ENCODE measurements at places on chromosomes 2 and 18.

- DNase-seq, result no peak
Observed at GRCh38 chr2:126507425-126507911, 148.5 kb upstream of the GYPC start.

GRCh38 chr2:207014424-207014823, 75.1 kb downstream of the CPO start:
- DNase-seq, result no peak

DNA sequence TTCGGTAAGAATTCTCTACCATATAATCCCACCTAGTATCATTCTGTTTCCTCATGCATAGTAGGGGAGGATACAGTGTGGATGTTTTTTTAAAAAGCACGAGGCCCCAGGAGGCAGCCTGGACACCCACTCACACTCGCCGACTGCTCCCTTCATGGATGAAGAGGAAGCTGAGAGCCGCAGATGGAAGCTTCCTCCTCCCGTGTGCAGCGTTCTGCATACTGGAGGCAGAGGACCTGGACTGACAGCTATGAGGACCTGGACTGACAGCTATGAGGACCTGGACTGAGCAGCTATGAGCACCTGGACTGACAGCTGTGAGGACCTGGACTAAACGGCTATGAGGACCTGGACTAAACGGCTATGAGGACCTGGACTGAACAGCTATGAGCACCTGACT, 234.4 kb downstream of the NDUFA10 start:
- DNase-seq, result peak; percentile 30

DNA sequence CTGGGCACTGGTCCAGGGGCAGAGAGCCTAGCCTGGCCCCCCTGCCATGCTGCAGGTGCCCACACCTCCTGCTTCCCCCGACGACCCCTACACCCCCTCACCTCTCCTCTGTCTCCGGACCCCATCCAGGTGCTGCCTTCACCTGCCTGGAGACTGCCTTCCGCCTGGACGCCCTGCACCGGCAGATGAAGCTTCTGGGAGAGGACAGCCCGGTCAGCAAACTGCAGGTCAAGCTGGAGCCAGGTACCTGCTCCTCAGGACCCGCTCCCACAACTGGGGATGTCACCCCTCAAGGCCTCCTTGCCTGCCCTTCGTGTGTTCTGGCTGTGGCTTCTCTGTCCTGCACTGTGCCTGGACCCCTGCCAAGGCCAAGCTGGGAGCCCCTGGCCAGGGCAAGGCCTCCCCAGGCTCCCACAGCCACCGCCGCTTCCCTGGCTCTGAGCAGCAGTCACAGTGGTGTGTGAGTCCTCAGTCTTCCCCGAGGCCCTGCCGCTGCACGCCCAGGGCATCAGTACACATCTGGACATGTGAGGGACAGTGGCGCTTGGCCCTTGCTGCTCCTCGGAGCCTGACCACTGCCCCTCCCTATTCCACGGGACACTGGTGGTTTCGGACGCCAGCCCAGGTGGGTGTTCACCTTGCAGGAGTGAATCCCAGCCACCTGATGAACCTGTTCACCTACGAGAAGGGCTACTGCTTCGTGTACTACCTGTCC, 6.3 kb downstream of the RNPEPL1 start:
- no peak for DNase-seq

DNA sequence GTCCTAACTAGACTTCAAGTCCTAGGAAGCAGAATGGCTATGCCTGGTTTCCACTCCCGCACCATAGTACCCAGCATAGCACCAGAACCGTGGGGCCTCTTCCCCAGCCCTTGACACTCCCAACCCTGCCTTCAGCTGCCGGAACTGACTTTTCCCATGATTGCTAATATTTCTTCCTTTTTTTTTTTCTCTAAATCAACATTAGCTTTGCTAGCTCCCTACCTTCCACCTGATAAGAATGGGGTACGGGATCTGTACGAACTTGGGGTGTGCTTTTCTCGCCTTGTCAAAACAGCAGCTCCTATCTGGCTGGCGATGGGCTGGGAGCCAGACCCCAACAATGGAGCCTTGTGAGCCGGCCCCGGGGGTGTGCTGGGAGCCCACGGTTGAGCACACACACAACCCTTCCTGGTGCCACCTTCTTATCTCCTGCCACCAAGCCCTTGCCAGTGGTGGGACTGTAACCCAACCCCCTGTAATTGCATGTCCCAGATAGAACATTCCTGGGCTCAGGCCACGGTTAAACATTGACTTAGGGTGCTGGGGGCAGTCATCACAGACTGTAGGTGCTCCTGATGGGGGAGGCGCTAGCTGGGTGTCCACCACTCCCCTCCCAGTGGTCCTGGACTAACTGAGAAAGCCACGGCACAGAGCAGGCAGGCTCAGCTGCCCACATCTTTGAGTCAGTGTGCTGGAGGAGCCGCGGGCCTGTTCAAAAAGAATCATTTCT, 213.0 kb upstream of the HAAO start:
- DNase-seq, result no peak

DNA sequence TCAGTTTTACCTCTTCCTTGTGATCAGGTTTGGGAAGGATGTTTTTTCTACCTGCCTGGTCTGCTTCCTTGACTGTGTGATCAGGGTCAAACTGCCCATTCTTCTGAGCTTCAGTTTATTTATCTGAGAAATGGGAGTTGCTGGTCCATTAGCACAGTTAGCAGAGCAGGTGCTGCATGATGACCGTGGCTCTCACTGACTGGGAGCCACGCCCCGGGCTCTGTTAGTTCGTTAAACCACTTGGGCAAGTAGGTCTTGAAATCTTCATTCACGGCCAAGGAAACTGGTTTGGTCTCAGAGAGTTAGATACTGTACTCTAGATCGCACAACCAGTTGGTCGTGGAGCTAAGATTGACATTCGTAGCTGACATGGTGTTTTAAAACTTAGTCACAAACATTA, 41.7 kb downstream of the INPP5D start:
- DNase-seq, result no peak

DNA sequence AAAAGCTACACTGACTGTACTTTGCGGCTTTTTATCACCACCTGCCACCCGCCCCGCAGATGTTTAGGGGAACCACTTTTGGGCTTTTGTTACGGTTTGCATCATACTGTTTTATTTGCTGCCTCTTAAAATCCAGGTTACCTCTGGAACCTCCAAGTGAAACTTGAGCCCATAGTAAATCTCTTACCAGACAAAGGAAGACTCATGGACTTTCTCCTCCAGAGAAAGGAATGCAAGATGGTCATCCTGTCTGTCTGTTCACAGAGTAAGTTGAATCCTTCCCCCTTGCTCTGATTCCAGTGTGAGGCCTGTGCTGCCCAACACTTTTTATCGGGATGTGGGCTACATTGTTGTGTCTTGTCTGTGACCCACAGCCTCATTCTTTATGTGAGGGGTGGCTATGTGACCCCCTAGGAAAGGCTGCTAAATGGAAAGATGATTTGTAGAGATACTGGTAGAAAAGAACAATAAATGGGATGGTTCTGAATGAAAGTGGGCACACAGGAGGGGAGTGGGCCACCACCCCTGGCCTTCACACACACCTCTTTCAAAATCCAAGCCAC, 23.3 kb downstream of the RMC1 start:
- DNase-seq, result no peak

GRCh38 chr2:48346124-48346536, 183.8 kb upstream of the STON1 start:
- DNase-seq, result no peak

DNA sequence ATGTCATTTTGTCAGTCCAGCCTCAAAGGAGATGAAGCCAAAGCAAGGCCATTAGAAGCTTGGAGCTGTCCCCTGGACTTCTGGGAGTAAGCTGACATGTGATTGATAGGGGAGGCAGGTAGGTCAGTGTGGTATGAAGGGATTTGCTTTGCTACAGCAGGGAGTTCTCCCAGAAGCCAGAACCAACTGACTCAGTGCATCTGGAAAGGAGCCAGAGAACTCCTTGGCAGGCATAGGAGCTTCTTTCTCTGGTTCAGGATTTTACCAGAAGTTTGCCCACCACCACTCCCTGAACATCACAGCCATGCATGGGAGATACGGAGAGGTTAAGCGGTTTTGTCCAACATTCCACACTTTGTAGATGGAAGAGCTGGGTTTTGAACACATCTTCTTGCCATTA, 24.5 kb upstream of the KCNE4 start:
- no peak for DNase-seq

GRCh38 chr2:64675860-64676259, 22.1 kb upstream of the SERTAD2 start:
- peak; percentile 66 for DNase-seq

DNA sequence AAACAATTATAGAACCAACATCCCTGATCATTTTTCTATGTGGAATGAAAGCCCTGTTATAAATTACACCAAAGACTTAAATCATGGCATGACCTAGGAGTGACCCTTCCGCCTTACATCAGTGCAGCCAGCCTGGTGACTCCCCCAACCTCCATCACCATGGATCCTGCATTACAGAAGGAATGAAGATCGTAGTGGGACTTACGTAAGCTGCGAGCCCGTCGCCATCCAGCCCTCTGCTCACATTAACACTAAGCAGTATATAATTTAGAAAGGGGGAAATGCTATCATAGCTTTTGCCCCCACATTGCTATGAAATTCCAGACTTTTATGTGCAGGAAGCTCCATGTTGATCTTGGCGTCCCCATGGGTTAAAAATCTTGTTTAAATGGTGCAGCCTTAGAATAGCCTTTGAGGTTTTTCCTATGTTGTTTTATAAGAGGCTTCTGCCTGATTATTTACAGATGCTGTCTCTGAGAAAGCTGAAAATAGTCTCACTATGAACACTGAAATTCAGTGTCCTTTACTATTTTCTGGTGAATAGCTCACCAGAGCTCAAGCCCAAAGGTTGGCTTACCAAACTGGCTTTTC, 76.3 kb downstream of the COLEC12 start:
- DNase-seq, result no peak

Data from activated CD8-positive, alpha-beta memory T cell treated with anti-CD3 and anti-CD28 coated beads, Interleukin-2, amount 50 U/mL, for 48 hours (primary cell).